AG04449 (cell line): ENCODE measurements at places on chromosomes 7 and 10.
A peak's percentile ranks its signal among the peaks of the same experiment; 100 is the strongest.

- no peak for DNase-seq
Observed at GRCh38 chr7:153628825-153629224, 423.4 kb upstream of the DPP6 start.

GRCh38 chr7:29285444-29285793, 90.8 kb downstream of the CHN2 start:
- DNase-seq: peak; percentile 28

- DNase-seq: no peak
Observed at GRCh38 chr7:52794621-52795020, 240.8 kb upstream of the POM121L12 start.

DNA sequence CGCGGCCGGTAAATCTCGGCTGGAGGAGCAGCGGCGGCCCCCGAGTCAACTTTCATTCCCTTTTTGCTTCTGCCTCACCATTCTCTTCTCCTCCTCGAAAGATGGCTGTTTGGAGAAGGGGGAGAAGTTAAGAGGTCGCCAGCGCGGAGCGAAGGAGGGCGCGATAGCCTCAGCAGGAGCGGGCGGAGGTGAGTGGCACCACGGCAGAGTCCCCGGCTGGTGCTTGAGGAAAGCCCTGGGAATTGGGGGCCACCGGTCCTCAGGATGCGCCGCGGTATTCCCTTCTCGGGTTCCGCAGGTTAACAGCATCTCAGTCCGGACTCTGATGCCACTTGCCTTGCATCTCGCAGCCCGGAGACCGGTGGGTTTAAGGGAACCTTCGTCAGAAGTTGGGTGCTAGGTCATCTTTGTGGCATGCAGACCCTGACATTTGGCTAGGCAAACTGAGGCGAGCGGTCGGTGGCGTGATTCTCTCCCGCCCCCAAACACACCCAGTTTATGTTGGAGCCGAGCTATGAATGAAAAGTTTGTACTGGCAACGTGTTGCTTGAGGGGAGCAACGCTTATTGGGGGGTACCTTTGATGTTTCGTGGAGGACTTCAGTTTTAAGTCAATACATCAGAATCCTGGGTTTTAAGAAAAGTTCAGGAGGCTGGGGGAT, 59.5 kb upstream of the PRPS1L1 start:
- DNase-seq: no peak

- no peak for DNase-seq
Observed at GRCh38 chr10:43227911-43228782, 38.7 kb downstream of the RASGEF1A start.

DNA sequence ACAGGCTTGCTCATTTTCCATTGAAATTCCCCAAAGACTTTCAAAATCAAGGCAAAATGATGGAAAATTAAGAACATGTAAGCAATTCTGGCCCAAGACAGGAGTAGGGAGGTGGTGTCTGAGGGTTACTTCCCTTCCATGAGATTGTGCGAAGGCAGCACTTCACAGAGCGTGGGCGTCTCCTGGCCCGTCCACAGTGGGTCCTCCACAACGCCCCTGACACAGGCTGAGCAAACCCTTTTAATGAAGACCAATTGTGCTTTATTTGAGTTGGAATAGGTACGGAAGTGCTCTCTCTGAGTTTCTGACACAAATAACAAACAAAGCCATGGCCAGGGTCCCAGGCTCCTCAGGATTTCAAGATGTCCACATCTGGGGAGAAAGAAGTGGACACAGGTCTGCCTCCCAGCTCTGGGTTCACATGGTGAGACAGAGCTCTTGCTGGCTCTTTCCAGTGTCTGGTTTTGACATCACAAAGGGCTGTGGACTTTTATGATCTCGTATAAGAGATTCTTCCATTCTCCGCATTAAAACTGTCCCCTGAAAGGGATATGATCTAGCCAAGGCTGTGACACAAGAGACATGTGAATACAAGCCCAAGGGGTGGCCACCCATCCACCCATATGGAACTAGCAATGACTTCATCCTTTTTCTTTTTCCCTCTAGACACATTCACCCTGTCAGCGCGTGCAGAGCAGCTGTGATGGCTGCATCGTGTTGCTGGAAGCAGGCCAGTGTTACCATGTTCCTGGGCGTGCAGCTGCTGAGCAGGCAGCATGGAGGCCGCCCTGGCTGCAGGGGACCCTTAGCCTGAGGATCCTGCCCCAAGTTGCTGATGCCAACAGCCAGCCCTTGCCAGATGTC, 145.6 kb downstream of the ADAM12 start:
- DNase-seq: peak; percentile 65

DNA sequence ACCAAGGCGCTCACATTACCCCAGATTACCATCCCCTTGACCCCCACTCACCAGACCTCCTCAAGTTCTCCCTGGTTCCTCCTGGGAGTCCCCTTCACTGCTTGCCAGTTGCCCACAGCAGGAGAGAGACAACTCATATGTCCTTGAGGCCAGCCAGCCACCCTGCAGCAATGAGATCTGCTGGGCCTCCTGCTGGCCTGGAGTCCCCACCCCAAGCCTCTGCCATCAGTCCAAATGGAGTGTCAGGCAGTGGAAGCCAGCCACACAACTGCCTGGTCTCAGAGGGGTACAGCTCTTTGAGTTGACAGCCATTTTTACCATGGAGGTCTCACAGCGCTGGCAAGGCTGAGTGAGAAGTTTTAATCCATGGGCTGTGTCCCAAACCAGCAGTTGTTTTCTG, 53.0 kb upstream of the EXOC4 start:
- no peak for DNase-seq

DNA sequence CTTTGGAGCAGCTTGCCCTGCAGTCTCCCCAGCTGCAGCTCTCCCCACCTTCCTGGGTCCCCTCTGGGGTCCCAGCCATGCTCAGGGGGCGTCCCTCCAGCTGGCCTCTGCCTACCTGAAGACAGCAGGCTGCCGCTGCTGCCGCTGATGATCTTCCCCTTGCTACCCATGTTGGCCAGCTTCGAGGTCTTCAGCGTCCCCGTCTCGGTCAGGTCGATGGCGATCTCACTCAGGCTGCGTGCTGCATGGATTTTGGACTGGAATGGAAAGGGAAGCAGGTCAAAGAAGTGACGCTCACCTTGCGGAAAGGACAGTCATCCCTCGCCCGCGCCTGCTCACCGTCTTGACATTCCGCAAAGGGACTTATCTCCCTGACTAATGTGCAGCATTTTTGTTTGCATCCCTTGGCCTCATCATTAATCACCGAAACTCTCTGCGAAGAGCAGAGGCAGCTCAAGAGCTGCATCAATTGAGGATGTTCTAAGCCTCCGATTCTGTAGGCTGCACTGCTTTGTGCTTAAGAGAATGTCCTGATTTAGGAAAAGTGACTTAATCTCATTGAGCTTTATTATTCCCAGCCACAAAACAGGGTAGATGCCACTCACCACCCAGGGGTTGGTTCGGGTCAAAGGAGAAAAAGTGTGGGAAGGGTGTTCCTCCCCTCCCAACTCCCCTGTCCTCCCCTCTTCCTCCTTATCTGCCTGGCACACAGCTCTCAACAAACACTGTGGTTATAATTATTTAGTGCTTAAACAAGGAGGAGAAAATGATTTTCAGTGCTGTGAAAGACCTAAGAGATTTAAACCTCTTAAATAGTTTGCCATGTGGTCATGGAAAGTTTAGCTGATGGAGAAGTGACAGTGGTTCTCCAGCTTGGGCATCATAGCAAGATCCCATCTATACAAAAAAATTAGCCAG, 107.3 kb downstream of the PRPF18 start:
- no peak for DNase-seq

GRCh38 chr10:90028312-90028711, 326.9 kb downstream of the KIF20B start:
- no peak for DNase-seq

DNA sequence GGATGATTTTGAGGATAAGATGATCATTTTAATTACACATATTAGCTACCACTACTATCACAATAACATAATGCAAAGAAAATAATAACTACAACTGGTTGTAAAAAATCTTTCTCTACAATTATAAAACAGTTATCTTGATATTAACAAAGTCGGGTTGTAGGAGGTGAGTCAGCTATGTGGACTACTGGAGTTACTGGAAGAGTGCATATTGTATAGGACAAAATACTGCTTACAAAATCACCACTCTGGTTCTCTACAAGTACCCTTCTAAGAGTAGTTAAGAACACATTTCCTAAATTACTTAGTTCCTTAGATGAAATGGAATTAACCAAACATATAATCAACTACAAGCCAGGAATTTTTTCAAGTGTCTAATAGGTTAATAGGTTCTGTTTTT, 74.1 kb downstream of the HYCC1 start:
- no peak for DNase-seq

GRCh38 chr10:91590142-91590903, 42.5 kb downstream of the PPP1R3C start:
- no peak for DNase-seq

GRCh38 chr7:151416941-151417315, 7.1 kb upstream of the WDR86 start:
- no peak for DNase-seq
